ENCODE measurements at places on chromosomes 1 and 21. TPM values are rescaled to one million over a fixed set of nuclear protein-coding genes. Genes with fewer than 3 reads are reported as not detected.

DNA sequence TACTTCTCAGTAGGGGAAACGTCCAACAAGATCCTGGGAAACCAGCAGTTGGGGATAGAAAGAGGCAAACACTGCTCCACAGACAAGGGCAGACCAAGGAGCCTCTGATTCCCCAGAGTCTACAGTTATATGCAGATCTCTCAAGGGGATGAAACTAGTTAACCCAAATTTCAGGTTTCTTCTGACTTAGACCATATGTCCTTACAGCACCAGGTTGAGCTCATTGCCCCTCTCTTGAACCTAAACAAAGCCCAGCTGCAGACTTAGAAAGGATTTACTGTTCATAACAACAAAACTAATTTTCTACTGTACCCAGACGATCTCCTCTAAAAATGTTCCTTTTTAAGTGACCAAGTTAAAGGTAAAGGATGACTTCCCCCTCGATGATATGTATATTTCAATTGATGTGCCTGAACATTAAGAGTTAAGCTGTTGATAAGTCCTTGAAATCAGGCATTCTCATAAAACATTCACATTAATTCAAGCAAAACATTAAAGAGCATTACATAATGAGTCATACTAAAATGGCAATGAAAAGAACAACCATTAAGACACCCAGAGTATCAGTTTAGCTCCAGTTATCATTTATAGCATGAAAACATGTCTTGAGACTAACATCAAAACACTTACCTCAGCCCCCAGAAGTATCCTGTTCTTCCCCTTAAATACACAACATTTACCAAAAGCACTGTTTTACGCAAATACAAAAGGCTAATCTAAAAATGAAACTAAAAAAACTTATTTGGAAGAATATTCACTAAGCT, 24.1 kb downstream of the SMYD3 start:
- DNase-seq: no peak

GRCh38 chr1:216814576-216815259, 91.5 kb upstream of the ESRRG start:
- peak; percentile 21 for DNase-seq

DNA sequence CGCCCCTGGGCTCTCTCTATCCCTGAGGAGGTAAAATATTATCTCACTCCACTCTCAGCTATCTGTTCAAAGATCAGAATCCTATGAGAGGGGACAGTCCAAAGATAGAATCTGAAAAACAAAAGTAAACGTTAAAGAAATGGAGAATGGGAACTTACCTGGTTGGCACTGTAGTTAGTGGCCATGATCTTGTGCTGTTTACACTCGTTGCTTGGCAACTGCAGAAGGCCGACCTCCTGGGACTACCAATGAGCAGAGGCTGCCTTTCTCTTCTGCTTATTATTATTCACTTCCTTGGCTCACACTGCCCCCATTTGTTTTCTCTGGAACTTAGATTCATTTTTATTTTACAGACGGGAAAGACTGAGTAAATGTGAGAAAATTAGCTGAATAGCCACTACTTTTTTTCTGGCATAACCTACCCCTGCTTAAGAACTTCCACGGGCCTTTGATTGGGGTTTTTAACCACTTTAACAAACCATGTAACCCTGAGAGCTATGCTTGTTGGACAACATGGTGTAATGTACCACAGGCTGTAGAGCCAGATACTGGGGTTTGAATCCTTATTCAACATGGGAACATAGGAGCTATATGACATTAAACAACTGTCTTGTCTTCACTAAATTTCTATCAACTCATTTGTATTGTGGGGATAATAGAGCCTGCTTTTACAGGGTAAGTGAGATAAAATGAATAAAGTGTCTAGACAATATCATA, at the start of gene CFAP126:
TSS of gene CFAP126 (minus strand) at position 193 of the 717 bp plus-strand sequence. CDS start at position 185, 8 bp downstream.
- DNase-seq: peak; percentile 29

DNA sequence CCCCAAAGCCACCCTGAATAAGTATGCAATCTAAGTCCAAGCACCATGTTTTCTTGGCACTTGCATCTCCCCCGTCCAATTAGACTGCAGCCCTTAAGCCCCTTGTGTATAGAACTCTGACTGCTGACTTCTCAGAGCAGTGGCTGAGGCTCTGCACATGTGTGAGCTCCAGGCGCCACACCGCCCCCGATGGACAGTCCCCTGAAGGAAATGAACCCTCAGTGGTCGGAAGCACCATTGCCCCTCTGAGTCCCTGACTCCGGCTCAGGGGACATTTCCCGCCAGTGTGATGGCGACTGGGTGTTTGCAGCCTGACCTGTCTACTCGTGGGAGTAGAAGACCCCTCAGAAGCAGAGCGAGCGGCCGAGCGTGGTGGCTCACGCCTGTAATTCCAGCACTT, 37.2 kb upstream of the SCCPDH start:
- DNase-seq: no peak

Gene OR6K3
- polyA plus RNA-seq: not detected

Gene OR2T29
- polyA plus RNA-seq: not detected

DNA sequence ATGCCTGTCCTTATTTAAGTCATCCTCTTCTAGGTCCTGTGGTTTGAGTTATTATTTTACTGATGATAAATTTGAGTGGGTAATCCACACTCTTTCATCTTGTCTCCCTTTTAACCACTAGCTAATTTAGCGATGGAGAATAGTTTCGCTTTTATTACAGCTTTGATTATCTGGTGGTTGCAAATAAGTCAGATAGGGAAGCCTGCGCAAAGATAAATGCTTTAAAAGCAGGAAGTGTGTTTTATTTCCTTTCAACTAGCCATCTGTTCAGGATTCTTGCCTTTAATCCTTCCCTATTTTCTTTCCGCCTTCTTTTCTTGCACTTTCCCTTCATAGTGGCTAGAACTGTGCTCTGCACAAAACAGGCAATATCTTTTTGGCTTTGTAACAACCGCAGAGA, 129.0 kb downstream of the TGFB2 start:
- DNase-seq: no peak

- DNase-seq: no peak
These were observed 623 bp downstream of the CAPN2 start for GRCh38 chr1:223712850-223713474.

- no peak for DNase-seq
These were observed 13.1 kb downstream of the VPS26C start for GRCh38 chr21:37253991-37254390.

- no peak for DNase-seq
These were observed 23.1 kb upstream of the PKP1 start for GRCh38 chr1:201260236-201260590.

Gene PLA2G4A
- polyA plus RNA-seq: 7.6 TPM

DNA sequence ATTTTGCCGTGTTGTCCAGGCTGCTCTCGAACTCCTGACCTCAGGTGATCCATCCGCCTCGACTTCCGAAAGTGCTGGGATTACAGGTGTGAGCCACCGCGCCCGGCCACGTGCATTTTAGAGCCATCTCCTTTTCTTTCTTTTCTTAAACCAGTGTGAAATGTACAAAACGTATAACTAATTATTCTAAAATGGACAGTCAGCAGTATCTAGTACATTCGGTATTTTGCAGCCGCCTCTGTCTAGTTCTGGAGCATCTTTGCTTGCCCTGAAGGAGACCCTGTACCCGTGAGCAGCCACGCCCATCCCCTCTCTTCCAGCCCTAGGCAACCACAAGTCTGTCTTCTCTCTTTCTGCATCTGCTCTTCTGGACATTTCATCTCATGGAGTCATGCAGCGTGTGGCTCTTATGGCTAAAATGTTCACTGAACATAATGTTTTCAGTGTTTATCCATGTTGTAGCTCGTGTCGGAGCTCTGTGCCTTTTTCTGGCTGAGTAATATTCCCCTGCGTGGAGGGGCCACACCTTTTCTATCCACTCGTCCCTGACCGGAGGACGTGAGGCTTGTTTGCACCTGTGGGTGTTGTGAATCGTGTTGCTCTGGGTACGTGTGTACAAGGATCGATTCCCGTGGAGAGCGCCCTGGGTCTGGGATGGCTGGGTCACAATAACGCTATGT, 187.5 kb upstream of the ARHGEF16 start:
- no peak for DNase-seq

DNA sequence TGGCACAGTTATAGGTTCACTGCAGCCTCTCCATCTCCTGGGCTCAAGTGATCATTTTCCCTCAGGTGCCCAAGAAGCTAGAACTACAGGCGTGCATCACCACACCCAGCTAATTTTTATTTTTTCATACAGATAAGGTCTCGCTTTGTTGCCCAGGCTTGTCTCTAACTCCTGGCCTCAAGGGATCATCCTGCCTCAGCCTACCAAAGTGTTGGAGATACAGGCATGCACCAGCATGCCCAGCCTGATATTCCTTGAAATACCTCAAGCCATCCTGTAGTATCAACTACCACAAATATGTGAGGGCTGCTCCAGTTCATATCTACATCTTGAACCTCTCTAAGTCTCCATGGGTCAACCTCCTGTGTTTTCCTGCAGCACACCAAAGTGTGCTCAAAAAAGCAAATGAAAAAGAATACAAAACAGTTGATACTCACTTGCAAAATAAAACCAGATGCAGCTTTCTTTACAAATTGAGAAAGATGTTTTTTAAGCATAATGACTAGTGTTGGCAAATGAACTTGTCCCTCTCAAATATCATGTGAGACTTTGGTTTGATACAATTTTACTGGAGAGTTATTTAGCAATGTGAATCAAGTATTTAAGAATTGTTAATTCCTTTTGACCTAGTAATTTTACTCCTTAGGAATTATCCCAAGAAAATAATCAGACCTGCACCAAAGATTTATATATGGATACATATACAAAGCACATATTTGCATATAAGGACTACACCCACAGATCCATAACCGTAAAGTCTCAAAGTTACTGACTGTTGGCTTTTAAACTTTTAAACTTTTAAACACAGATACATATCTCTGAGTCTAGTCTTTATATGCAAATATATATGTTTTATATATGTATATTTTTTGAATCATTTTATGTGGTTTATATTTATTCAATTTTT, 197.7 kb downstream of the NRIP1 start:
- DNase-seq: no peak

- DNase-seq: no peak
These were observed 860.5 kb downstream of the NCAM2 start for GRCh38 chr21:21858502-21859334.

DNA sequence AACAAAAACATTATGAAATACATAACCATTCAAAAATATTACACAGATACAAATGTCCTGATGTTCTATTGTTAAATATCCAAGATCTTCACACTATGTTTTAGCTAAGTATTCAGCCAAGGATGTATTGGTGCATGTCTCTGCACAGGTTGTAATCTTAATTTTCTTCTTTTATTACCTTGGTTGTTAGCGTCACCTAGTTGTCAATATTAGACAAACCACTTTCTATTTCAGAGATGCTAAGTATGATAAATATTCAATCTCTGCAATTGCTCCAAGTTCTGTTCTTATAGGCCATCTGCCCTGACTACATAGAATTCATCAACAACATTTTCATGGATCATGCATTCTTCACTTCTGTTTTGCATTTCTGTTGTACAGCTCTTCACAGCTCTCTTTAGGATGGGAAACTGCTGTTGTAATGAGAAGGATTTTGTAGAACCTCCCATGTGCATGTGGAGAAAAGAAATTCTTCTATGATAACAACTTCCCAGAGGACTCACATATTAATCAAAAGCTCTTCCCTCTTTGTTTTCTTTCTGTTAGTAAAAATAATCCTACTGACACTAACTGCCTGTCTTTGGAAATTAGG, 380.1 kb downstream of the NUF2 start:
- DNase-seq: no peak

Gene ZNF648
- polyA plus RNA-seq: 0.04 TPM

DNA sequence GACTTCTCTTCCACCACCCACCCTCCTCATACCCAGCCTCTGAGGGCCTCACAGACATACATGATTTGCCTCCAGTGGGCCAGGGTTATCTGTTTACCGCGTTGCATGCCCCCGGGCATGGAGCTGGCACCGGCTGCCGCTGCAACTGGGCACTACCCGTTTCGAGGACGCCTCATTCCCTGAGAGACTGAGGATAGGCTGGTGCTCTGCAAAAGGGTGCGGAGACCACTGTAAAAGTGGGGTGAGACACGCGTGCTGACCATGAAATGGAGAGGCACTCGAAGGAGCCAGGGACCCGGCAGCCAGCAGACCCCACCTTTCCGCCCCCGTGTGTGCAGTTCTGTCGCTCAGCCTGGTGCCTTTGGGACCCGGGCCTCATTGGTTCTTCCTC, 20.6 kb downstream of the TP73 start:
- DNase-seq: no peak

Gene SH2D5
- not detected for polyA plus RNA-seq

GRCh38 chr1:24416666-24417391, 1.2 kb downstream of the NIPAL3 start:
- no peak for DNase-seq

Gene VWA1
- polyA plus RNA-seq: 49.2 TPM

DNA sequence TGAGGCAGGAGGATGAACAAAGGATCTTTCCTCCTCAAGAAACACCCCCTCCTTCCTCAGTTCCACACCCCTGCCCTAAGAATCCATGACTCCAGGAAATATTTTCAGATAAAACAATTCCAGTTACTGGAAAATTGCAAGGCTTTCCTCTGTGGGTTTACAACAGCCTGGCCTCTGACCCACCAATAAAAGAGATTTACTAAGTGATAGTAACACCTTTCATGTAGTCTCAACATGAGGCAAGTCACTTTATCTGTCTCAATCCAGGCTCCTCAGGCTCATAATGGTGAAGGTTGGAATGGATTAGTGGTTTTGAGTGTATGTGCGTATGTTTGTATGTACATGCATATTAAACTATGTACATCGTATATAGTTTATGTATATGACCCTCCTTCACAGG, 71.4 kb upstream of the PPP2R5A start:
- DNase-seq: no peak

DNA sequence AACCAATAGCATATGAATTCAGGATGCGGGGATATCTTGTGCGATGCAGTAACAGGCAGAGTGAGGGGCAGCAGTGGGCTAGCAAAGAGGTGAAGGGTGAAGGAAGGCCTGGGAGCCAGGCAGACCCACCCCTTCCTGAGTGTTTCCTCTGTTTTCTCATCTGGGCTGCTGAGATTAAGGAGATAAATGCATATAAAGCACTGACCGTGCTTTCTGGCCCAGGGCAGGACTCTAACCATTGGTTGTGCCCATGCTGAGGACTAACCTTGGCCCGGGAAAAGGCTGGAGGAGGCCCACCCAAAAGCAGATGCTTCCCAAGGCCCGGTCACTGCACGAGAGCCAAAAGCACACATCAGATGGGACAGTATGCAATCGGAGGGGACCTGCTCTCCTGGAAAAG, 87.6 kb downstream of the PSMG1 start:
- no peak for DNase-seq

DNA sequence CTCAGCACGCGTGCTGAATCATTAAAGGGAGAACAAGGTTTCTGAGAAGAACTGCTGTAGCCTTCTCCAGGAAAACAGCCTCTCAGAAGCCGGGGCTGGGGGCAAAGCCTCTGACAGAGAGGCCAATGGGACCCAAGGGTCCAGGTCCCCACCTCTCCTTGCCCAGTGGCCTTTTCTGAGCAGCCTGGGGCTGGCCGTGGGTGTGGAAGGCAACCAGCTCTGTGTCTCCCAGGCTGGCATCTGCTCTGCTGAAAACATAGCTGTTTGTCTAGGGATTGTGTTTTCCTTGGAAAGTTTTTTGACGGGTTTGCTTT, 261.2 kb downstream of the NPHP4 start:
- no peak for DNase-seq

Gene CD52
- 2.8 TPM for polyA plus RNA-seq

Gene LDLRAD1
- polyA plus RNA-seq: 0.67 TPM

Gene GJA9
- polyA plus RNA-seq: 0.58 TPM

Gene MUTYH
- 23.9 TPM for polyA plus RNA-seq

Data from right lung (tissue), 10 donors.